Gastrocnemius medialis (tissue), 4 donors: ENCODE measurements at places on chromosomes 12 and 14.

- DNase-seq, result no peak
Observed at GRCh38 chr12:49388682-49389386, 21.6 kb downstream of the SPATS2 start.

- no peak for DNase-seq
Observed at GRCh38 chr12:26114720-26115401, 10.0 kb downstream of the BHLHE41 start.

DNA sequence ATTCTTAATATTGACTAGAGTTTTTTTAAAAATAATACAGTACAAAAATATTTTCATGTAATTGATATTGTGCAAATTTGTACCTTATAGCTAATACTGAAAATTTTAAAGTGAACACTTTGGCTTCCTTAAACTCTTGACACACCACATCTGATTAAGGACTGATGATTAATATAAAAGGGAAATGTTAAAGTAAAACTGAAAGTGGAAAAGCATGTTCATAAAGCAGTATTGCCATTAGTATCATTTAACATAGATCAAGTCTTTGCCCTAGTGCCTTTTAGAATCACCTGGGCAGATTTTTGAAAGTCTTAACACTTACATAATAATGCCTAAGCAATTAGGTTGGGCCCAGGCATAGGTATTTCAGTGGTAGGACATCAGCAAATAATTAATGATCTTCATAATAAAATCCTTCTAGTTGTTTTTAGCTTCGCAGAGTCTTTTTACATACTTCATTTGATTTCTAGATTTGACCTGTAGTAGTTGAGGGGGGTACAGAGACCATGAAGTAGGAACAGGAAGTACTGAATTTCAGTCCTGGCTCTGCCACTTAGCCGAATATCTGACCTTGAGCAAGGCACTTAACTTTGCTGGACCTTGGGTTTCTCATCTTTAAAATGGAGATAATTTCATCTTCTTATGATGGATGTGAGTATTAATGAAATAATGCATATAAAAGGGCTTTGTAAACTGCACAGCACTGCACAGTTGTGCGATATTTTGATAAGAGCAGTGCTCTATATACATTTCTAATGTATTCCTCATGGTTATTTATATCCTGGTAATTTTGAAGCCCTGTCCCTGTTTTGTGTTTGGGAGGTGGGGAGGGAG is 43.7 kb downstream of the MARK3 start:
- DNase-seq, result no peak

DNA sequence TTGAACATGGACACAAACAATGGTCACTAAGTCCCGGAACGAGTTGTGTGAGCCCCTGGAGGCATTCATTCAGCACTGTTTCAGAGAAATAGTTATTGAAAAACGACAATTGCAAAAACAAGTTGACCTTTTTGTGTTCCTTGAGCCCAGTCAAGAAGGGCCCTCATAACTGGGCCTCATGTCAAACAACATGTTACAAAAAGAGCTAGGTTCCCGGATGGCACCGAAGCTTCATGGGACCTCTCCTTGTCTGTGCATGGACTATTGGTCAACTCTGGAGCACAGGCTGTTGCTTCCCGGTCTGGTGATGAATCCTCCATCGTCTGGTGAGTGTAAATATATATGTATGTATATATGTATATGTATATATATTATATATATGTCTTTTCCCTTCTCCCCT is 176.6 kb downstream of the ALG10 start:
- DNase-seq, result no peak

- no peak for DNase-seq
Observed at GRCh38 chr14:105422695-105423487, 3.3 kb downstream of the MTA1 start.

- DNase-seq, result peak; percentile 94
Observed at GRCh38 chr12:109131154-109132050, 15.0 kb downstream of the ACACB start.

DNA sequence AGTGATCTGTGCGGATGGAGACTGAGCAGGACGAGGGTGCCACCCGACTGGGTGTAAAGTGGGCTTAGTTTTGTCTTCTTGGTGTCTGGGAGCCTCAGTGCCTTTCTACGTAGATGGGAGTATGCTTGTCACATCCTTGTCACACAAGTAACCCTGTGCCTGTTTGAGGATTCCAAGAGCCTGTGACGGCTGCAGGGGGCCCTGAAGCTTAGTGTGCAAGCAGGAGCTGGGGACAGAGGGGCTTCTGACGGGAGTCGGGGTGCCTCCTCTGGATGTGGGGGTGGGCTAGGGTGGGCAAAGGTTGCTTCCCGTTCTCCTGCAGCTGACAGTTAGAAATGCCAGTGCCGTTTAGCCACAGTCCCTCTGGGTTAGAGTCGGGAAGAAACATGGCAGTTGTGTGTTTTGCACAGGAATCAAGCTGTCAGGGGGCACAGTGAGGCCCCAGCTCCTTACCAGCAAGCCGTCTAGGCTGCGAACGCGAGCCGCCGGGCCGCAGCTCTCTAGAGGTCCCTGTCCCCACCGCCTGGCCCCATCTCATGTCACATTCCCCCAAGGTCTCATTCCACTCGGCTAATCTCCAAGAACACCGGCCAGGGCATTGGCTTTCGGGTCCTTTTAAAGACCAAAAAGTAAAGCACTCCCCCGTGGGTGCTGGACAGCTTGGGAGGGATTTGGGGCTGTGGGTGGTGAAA is 7.0 kb downstream of the RTL1 start:
- DNase-seq, result no peak

DNA sequence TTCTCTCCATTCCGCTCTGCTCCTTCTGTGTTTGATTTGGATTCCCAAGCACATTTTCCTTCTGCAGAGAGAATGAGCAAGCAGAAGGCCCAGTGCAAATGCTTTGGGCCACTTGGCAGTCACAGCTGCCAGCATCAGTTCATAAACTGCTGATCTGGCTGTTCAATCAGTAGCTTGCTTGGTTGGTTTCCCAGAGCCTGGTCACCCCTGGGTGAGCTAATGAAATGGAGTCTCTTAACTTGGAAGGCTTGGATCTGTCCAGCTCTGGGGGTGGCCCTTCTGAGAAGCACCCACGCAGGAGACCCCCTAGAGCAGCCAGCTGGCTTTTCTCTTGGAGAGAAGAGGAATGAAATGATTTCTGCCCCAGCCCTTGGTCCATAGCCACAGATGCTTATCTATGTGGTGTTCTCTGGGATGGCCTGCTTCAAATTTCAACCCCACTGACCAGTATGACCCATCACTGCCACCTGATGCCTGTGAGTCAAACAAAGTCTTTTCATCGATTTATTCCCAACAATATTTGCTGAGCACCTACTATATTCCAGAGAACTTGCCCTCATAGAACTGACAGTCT is 30.3 kb downstream of the FAIM2 start:
- DNase-seq, result no peak

- DNase-seq, result no peak
Observed at GRCh38 chr12:108098374-108098773, 30.7 kb upstream of the WSCD2 start.

- no peak for DNase-seq
Observed at GRCh38 chr12:45303945-45304344, 88.0 kb downstream of the ANO6 start.

DNA sequence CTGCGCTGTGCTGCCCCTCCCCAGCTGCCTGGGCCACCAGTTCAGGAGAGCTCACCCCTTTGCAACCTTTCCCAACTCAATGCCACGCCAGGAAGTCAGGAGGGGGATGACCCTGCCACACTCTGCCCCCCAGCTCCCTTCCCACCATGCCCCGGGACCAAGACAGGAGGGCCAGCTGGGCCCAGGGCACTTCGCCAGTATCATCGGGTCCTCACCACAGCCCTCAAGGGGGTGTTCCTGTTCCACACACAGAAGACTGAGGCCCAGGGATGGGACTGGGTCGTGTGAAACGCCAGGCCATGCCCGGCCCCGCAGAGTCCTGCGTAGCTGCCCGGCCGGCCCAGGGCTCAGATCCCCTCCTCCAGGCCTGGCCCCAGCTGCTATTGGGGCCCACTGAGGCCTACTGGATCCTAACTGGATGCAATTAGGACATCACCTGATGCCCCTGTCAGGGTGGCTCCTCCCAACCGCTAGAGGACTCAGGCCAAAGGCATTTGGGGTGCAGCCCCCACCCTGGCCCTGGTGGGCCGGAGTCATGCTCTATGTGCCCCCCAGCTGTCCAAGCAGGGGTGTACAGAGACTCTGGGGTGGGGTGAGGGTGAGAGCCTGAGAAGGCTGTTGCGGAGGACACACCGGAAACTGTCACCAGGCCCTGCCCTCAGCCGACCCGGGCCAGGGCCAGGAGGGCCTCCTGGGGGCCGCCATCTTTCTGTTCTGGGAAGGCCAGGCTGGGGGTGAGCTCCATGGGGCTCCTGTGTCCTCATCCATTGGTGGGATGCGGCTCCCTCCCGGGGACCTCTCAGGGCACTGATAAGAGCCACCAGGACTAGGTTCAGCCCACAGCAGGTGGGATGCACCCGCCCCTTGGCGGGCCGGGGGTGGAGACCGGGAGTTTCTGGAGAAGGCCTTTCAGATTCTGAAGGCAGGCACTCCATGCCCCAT is 29.3 kb upstream of the ANKRD9 start:
- no peak for DNase-seq

DNA sequence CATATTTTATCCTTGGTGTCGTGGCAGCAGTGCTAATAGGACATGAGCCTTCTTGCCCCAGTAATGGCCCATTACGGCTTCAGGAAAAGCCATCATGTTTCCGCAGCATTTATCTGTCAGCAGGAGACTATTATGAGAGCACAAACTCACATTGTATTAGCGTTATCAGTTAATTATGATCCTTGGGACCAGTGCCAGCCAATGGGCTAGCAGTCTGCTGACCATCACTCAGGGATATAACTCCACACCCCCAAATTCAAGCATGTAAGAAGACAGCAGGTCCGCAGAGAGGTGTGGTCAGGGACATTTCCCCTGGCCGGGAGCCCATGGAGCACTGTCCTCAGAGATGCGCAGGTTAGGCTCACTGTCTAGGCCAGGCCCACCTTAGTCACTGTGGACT is 4.9 kb upstream of the ESRRB start:
- no peak for DNase-seq
